GM23338 (cell line): ENCODE measurements at places on chromosomes 7 and 10. TPM values are rescaled to one million over a fixed set of nuclear protein-coding genes. Genes with fewer than 3 reads are reported as not detected.

BLVRA gene
- 17.0 and 20.4 TPM in 2 replicates for total RNA-seq

DNA sequence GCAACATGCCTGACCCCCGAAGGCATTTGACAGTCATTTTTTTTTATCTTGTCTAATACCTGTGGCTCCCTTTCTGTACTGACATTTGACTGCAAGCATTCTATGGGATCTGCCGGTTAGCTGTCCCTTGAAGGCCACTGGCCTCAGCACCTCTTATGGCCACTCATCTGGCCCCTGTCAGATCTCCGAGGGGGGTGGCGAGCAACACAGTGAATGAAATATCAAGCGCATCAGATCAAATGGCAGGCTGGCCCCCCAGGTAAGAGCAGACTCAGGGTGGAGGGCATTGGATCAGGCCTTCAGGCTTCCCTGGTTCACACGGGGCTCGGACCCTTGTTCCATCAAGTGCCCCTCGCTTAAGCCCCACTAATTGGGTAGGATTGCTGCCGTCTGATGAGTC lies 199.6 kb upstream of the MKI67 start:
- H3K27me3 ChIP-seq: no peaks in the 10 kb centered on the region
- no peak for DNase-seq
- no peak overlapping the region for H3K4me3 ChIP-seq
- H3K4me1 ChIP-seq: no peaks in the 10 kb centered on the region
- no peaks in the 10 kb centered on the region for H3K36me3 ChIP-seq

TMEM236 gene
- 0.03 and 0.04 TPM in 2 replicates for total RNA-seq

BLNK gene
- total RNA-seq: not detected in 2 replicates

DNA sequence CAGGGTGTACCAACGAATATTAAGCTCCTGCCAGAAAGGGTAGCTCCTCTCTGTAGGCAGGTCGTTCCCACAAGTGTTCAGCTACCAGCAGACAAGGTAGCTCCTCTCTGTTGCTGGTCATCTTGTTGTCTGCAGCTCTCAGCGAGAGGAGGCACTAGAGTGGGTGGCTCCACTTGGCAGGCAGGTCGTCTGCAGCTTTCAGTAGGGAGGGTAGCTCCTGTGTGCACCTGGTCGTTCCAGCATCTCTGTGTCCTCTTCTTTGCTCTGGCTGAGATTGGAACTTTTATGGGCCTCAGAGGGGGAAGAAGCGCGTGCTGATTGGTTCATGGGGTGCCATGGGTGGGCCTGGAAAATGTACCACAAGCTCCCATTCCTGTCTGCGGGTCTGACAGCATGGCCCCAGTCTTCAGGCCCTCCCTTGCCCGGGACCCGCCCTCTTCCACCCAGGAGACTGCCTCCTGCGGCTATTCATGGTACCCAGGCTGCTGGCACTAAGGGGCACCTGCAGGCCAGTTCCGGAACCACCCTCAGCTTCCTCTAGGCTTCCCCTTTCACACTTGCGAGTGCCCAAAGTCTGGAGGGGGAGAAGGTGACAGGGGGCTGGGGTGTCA lies 63.9 kb upstream of the CACNA2D1 start:
- no peak overlapping the region for H3K27ac ChIP-seq
- no peak overlapping the region for H3K4me3 ChIP-seq
- no peaks in the 10 kb centered on the region for H3K27me3 ChIP-seq
- peak; percentile 30 for DNase-seq

DNA sequence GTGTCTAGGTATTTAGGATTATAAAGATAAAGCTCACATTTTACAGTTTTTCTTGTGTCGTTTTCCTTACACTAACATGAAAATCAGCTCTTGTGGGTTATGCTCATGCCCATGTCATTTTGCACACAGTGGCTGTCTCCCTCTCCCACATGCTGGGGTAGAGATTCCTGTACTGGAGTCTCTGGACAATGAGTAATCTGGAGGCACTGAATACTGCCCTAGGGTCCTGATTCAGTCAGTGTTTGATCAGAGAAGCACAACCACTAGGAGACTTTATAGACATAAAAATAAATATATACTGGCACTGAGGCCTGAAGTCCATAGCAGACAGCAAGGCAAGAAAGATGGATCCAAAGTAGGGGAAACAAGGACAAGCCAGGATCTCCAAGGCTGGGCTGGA lies 1008.8 kb downstream of the KCNMA1 start:
- H3K27ac ChIP-seq: no peak overlapping the region
- no peaks in the 10 kb centered on the region for H3K27me3 ChIP-seq
- H3K4me3 ChIP-seq: no peak overlapping the region
- no peak for DNase-seq
- no peaks in the 10 kb centered on the region for H3K36me3 ChIP-seq
- peaks cover 6% of the 10 kb centered on the region for H3K4me1 ChIP-seq

CTAGE8 gene
- total RNA-seq: 0.52 and 1.4 TPM in 2 replicates

GRCh38 chr7:151924508-151924907 lies 31.7 kb upstream of the GALNTL5 start:
- no peaks in the 10 kb centered on the region for H3K27me3 ChIP-seq
- DNase-seq: no peak
- H3K4me3 ChIP-seq: no peak overlapping the region
- no peaks in the 10 kb centered on the region for H3K4me1 ChIP-seq

SEMA3D gene
- total RNA-seq: 7.2 and 8.9 TPM in 2 replicates

GRCh38 chr7:3682028-3682710 lies 381.1 kb downstream of the SDK1 start:
- H3K27ac ChIP-seq: no peak overlapping the region
- peaks cover 5% of the 10 kb centered on the region; the same call in 1 of the 2 replicates for H3K4me1 ChIP-seq
- H3K27me3 ChIP-seq: no peaks in the 10 kb centered on the region

- no peak overlapping the region for H3K4me3 ChIP-seq
- no peaks in the 10 kb centered on the region for H3K27me3 ChIP-seq
- no peaks in the 10 kb centered on the region for H3K36me3 ChIP-seq
- H3K27ac ChIP-seq: no peak overlapping the region
- DNase-seq: no peak
- H3K4me1 ChIP-seq: peaks cover 8% of the 10 kb centered on the region; the same call in 1 of the 2 replicates
Observed at GRCh38 chr10:116073510-116073909, 199.5 kb downstream of the GFRA1 start.

OR2A14 gene
- not detected in 2 replicates for total RNA-seq

COL17A1 gene
- total RNA-seq: 0.04 and 1.3 TPM in 2 replicates

GRCh38 chr10:70320751-70321150 lies 36.9 kb upstream of the NPFFR1 start:
- H3K4me3 ChIP-seq: no peak overlapping the region
- no peak overlapping the region for H3K27ac ChIP-seq
- no peaks in the 10 kb centered on the region for H3K27me3 ChIP-seq
- DNase-seq: no peak

- H3K4me1 ChIP-seq: peaks cover 14% of the 10 kb centered on the region
- H3K4me3 ChIP-seq: no peak overlapping the region
- no peak overlapping the region for H3K27ac ChIP-seq
- DNase-seq: peak; percentile 33
Observed at GRCh38 chr7:84002348-84002747, 192.2 kb downstream of the SEMA3A start.

GRCh38 chr10:3452173-3452626 lies 279.6 kb upstream of the PITRM1 start:
- H3K4me3 ChIP-seq: no peak overlapping the region
- no peaks in the 10 kb centered on the region for H3K27me3 ChIP-seq
- peak overlapping the region; percentile 80 for H3K27ac ChIP-seq
- peak; percentile 72 for DNase-seq
- peaks cover 25% of the 10 kb centered on the region for H3K4me1 ChIP-seq
- no peaks in the 10 kb centered on the region for H3K36me3 ChIP-seq

GRCh38 chr10:100782461-100783244 lies 37.3 kb downstream of the PAX2 start:
- H3K27me3 ChIP-seq: no peaks in the 10 kb centered on the region
- H3K36me3 ChIP-seq: no peaks in the 10 kb centered on the region
- peaks cover 5% of the 10 kb centered on the region for H3K4me1 ChIP-seq
- H3K27ac ChIP-seq: no peak overlapping the region
- H3K4me3 ChIP-seq: no peak overlapping the region
- DNase-seq: no peak

TUBB8 gene
- 1.1 and 1.4 TPM in 2 replicates for total RNA-seq
